Karpas-422 (cell line): ENCODE measurements at places on chromosomes 6 and 20. TPM values are rescaled to one million over a fixed set of nuclear protein-coding genes. Genes with fewer than 3 reads are reported as not detected.

GRCh38 chr6:9308284-9308683, 872.9 kb upstream of the SLC35B3 start:
- H3K36me3 ChIP-seq, result no peaks in the 10 kb centered on the region
- DNase-seq, result no peak
- no peak overlapping the region for H3K27ac ChIP-seq
- H3K27me3 ChIP-seq, result no peaks in the 10 kb centered on the region
- H3K4me1 ChIP-seq, result no peaks in the 10 kb centered on the region

DNA sequence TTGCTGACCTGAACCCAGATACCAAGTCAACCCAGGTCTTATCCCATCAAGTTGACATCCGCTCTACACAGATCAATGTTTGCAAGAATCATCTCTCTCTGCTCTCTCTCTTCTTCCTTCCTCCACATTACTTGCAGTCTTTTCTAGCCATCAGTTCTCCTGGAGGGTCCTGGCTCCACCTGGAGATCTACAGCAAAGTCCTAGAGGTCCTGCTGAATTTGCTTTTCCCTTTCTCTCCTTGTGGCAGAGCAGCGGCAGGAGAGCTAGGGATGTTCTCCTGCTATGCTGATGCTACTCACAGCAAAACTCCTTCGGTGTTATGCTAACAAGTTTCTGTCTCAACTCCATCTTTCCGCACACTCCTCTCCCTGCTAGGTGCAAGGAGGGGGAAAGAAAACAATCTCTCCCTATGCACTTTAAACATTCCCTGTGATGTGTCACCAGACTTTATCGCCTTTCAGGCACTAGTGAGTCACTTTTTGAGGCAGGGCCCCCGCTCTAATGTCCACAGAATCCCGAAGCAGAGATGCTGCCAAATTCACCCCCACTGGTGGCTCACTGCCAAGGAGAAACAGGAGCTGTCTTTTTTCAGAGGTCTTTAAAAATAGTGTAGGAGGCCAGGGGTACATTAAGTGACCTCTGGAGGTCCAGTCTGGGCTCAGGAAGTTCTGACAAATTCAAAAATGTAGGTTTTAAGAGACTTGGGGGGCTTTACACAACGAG, 62.6 kb downstream of the FAM50B start:
- H3K27me3 ChIP-seq, result no peaks in the 10 kb centered on the region
- DNase-seq, result no peak
- H3K4me3 ChIP-seq, result no peak overlapping the region
- H3K27ac ChIP-seq, result no peak overlapping the region
- no peaks in the 10 kb centered on the region for H3K4me1 ChIP-seq
- H3K36me3 ChIP-seq, result no peaks in the 10 kb centered on the region

DNA sequence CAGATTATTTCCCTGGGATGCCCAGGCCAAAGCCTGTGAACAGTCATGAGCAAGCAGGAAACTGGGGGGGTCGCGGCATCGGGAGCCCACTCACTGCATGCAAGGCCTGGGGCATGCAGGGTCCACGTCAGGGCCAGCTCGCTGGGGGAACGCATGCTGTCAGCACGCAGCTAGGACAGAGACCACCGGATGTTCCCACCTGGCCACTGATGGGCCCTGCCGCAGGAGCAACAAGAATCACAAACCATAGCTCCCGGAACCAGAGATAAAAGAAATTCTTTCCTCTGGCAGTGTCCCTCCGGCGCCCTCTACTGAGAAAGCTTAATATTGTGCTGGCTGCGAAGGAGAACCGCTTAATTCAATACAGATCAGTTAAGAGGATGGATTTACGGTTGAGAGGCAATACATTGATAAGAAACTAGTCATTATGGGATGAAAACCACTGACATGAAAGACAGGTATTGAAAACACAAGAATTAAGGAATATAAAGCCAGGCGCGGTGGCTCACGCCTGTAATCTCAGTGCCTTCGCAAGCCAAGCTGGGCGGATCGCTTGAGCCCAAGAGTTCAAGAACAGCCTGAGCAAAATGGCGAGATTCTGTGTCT, 32.6 kb downstream of the C6orf15 start:
- H3K4me1 ChIP-seq, result peaks cover 22% of the 10 kb centered on the region
- peak; percentile 83 for DNase-seq
- H3K27ac ChIP-seq, result no peak overlapping the region

DNA sequence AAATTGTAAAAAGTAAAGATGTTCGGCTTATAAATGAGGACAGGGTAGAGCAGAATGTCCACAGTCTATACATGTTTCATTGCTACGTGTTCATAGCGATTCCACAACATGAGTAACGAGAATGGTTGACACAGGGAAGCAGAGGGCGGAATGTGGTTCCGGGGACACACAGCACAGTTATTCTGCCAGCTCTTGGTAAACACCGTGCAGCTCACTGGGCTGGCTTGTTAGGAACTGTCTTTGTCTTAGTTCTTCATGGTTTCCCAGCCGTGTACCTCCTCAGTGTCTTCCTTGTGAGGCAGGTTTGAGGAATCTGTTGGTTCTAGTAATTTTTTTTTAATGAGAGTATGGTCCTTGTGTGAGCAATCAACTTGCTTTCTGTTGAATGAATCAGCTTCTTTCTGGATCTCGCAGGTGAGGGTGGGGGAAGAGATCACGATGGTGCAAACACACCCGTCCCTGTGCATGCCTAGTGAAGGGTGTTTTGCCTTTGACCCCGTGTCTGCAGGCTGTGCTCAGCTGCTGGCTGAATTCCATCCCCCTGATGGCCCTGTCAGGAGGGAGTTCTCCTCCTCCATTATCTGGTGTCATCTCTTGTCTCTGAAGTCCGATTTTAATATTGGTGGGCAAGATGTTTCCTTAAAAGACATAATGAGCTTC, 168.2 kb downstream of the SMOC2 start:
- H3K27ac ChIP-seq, result no peak overlapping the region
- no peak for DNase-seq
- H3K27me3 ChIP-seq, result no peaks in the 10 kb centered on the region
- no peaks in the 10 kb centered on the region for H3K36me3 ChIP-seq
- no peak overlapping the region for H3K4me3 ChIP-seq
- no peaks in the 10 kb centered on the region for H3K4me1 ChIP-seq

GRCh38 chr20:54745780-54746179, 270.4 kb downstream of the DOK5 start:
- no peak overlapping the region for H3K4me3 ChIP-seq
- H3K27me3 ChIP-seq, result no peaks in the 10 kb centered on the region
- no peaks in the 10 kb centered on the region for H3K36me3 ChIP-seq
- no peak overlapping the region for H3K27ac ChIP-seq
- no peaks in the 10 kb centered on the region for H3K4me1 ChIP-seq

DNA sequence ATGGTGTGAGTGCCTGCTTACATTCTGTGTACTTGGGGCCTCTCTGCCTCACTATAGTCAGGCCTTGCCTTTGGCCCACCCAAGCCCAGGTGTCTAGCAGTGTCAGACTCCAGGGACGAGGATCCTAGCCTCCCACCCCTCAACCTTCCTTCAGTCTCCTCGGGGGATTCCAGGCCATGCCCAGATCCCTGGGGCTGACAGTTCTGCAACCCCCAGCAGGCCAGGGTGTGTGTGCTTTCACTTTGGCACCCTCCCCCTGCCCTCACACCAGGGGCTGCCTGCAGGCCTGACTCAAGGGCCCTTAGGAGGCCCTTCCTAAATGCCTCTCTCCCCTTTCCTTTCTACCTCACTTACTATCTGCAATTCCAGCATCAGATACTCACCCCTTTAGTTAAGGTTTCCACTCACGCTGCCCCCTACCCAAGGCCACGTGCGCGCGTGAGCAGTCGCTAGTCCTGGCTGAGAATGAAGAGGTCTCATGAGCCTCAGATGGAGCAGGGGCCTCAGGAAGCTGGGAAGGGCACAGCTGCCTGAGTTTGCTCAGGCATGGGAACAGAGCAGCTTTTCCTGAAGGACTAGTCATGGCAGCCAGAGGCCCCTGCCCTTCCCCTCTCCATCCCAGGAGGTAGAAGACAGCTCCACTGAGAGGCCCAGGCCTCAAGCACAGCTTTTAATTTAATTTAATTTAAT, 859 bp upstream of the CLPS start:
- no peaks in the 10 kb centered on the region for H3K36me3 ChIP-seq
- H3K27me3 ChIP-seq, result no peaks in the 10 kb centered on the region
- no peak for DNase-seq
- H3K27ac ChIP-seq, result no peak overlapping the region
- no peaks in the 10 kb centered on the region for H3K4me1 ChIP-seq
- H3K4me3 ChIP-seq, result no peak overlapping the region

DNA sequence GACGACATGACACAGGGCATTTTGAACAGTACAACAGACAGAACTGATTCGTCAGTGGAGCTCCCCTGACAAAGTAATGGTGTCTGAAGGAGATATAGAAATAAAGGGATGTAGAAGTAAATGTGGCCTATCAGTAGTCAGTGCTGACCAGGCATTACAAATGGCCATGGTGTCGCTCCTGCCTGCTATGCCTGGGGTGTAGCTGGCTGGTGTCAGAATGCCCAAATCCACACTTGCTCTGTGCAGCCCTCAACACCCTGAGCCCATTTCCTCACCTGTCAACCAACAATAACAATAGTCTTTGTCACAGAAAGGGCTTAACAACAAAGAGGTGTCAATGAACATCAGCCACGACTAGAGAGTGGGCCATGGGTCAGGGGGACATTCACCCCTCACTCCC, 53.2 kb downstream of the MAP3K5 start:
- no peaks in the 10 kb centered on the region for H3K4me1 ChIP-seq
- no peak overlapping the region for H3K27ac ChIP-seq
- no peak for DNase-seq
- H3K27me3 ChIP-seq, result no peaks in the 10 kb centered on the region
- H3K4me3 ChIP-seq, result no peak overlapping the region

DNA sequence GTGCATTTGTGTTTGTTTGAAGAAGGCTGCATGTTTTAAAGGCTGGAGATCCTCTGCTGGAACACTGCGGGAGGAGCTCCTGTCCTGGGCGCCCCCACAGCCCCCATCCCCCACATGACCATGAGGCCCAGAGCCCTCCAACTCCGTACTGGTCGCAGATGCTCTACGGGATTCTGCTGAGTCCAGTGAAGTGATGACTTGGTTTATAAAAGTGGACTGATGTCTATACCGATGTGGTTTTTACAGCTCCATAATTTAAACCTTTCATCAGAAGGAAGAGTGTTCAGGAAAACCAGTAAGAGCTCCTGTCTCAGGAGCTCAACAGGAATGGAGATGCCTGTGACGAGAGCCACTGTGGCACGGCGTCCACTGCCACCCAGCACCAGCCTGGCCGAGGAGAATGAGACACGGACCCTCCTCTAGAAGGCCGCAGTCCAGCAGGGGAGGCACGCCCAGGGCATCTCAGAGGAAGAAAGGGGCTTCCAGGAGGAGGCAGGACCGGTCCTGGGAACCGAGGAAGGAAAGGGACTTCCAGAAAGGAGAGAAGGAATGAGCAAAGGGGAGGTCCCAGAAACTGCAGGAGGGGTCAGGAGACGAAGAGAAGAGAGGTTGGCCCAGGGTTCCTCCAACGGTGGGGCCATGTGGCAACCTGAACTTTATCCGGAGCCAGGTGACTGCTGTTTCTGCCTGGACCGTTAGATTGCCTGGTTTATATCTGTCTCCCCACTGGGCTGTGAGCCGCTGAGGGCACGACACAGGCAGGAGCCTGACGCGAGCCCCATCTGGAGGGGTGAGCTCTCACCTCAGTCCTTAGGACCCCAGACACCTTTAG, 26.9 kb downstream of the BFSP1 start:
- H3K27ac ChIP-seq, result no peak overlapping the region
- no peaks in the 10 kb centered on the region for H3K36me3 ChIP-seq
- H3K4me3 ChIP-seq, result no peak overlapping the region

DNA sequence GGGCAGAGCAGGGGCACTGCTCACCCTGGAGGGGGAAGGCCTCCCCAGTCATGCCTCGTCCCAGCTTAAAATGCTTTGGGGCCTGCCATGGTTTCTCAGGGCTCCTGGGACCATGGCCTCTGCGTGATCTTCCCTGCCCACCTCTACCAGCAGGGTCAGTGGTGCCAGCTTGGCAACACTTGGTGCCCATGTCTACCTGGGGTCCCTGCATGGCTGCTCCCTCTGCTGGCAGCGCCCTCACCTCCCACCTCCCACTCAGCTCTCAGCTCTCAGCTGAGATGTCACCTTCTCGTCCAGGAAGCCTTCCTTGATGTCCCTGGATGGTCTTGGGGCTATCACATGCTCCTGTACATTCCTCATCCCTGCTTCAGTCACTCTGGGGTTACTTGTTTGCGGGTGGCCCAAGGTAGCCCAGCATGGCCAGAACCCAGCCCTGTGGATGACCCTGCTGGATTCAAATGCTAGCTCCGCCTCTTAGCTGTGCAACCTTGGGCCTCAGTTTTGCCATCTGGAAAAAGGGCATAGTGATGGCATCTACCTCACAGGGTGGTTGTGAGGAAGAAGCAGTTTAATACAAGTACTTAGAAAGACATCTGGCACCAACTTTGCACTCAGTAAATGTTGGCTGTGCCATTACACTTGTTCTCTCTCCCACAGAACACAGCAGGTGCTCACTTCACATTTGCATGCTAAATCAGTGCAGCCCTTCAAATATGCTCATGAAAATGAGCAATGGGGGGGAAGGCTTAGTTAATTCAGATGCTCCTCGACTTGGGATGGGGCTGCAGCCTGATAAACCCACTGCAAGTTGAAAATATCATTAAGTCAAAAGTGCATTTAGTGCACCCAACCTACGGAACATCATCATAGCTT, 53.5 kb upstream of the PTPN1 start:
- DNase-seq, result peak; percentile 48
- no peak overlapping the region for H3K27ac ChIP-seq
- H3K36me3 ChIP-seq, result no peaks in the 10 kb centered on the region
- peaks cover 7% of the 10 kb centered on the region for H3K4me1 ChIP-seq
- no peaks in the 10 kb centered on the region for H3K27me3 ChIP-seq
- no peak overlapping the region for H3K4me3 ChIP-seq

GRCh38 chr6:134379076-134379475, 61.2 kb upstream of the SGK1 start:
- DNase-seq, result peak; percentile 54
- peaks cover 5% of the 10 kb centered on the region for H3K4me1 ChIP-seq
- no peak overlapping the region for H3K27ac ChIP-seq
- H3K4me3 ChIP-seq, result no peak overlapping the region

SLC22A23 gene
- total RNA-seq, result not detected in 2 replicates

COL21A1 gene
- total RNA-seq, result not detected in 2 replicates

FOXF2 gene
- not detected in 2 replicates for total RNA-seq

WFDC5 gene
- total RNA-seq, result not detected in 2 replicates

ARFGEF3 gene
- 0.04 TPM in 1 of 2 replicates, not detected in the other for total RNA-seq

TRIM40 gene
- not detected in 2 replicates for total RNA-seq

FOXC1 gene
- total RNA-seq, result not detected in 2 replicates
